Stimulated activated CD4-positive, alpha-beta T cell treated with anti-CD3 and anti-CD28 coated beads, Interleukin-2, amount 100 ng/mL, for 24 hours (primary cell): ENCODE measurements at places on chromosomes 2 and 18.

DNA sequence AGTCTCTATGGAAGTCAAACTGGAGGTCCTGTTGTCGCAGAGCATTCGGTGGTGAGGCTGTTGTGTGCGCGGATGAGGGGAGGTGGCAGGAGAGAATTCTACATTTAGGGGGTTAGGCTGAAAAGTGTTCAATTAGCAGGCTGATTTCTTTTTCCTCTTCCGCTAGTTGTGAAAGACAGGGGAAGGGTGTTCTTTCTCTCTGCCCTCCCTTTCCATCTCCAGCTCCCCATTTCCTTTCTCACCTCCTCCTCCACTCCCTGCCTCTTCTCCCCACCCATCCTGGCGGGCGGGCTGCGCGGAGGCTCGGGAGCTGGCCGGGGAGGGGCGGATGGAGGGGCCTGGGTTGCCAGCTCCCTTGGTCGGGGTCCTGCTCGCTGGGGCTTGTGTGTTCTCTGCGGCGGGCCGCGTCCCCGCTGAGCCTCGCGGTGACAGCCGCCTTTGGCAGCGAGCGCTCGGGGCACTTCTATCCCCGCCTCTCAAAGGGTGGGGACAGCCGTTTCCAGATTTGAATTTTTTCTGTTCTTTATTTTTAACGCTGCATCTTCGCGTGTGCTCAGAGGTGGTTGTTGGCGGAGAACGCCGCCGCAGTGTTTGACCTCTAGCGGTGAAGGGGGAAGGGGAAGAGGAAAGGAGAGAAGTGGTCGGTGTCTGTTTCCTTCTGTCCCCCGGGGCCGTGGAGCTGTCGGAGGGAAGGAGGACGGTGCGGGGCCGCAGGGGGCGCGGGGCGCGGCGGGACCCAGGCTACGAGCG lies 3.6 kb downstream of the SOX11 start:
- no peak for DNase-seq

DNA sequence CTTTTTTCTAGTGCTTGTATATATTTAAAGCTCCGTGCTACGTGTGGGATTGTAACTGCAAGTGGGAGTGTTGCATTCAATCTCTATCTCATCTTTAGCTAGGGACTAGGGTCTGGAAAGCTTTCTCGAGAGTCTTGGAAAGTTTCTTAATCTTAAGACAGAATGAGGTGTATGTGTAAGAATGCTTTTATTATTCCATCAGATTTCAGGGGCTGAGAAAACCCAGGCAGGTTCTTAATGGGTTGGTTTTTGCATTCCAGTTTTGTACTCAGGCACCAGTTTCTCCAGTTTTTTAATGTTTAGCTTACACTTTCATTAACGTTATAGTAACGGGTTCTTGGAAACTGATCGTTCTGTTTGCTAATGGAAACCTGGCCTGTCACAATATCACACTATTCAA lies 20.3 kb downstream of the MRPL19 start:
- no peak for DNase-seq

GRCh38 chr18:74163019-74163660 lies 14.8 kb downstream of the TIMM21 start:
- no peak for DNase-seq

GRCh38 chr2:36695746-36696415 lies 626 bp upstream of the VIT start:
- no peak for DNase-seq
